Hepatocyte (in vitro differentiated cells): ENCODE measurements at places on chromosomes 6 and 20. TPM values are rescaled to one million over a fixed set of nuclear protein-coding genes. Genes with fewer than 3 reads are reported as not detected.
A peak's percentile ranks its signal among the peaks of the same experiment; 100 is the strongest.

PRRT1 gene
- 0.91 and 4.0 TPM in 2 replicates for polyA plus RNA-seq

NOTCH4 gene
- 2.7 and 4.9 TPM in 2 replicates for polyA plus RNA-seq

DNA sequence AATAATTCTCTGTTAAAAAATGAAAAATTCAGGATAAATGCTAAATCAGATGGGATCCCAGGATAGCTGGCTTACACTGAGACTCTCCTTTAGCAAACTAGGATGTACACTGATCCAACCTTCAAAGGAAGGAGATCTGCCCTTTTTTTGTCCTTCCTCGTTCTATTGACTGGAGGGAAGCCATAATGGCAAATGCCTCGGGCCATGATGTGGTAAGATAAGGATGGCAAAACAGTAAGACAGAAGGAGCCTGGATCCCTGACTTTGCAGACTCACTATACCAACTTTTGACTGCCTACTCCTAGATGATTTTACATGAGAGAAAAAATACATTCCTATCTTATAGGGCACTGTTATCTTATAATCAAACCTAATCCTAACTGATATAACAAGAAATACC is 156.9 kb upstream of the BEND3 start:
- DNase-seq: no peak
- H3K27ac ChIP-seq: no peak overlapping the region
- no peak overlapping the region for H3K4me3 ChIP-seq
- peaks cover 7% of the 10 kb centered on the region for H3K4me1 ChIP-seq

- peaks cover 73% of the 10 kb centered on the region for H3K27me3 ChIP-seq
- H3K4me3 ChIP-seq: peak overlapping the region; percentile 26
- peak; percentile 43 for DNase-seq
These were observed 36.2 kb upstream of the CCDC167 start for GRCh38 chr6:37535759-37536490.

PGK2 gene
- polyA plus RNA-seq: not detected in 2 replicates

DNA sequence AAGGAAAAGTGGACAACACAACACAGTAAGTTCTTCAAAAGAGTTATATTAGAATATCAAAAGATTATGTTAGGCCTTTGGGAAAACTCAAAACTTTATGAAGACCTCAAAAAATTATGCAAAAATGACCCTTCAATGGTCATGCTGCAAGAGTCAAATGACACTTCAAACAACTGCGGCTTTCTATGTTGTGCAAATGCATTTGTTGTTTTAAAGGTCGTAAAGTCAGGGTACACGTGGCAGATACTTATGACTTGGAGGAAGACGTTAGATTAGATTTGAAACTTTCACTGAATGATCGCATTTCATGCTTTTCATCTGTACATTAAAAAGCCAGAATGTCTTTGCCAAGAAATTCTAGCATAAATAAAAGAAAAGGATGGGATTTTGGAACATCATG is 31.4 kb downstream of the BCAS1 start:
- H3K36me3 ChIP-seq: no peaks in the 10 kb centered on the region
- H3K27ac ChIP-seq: no peak overlapping the region

DNA sequence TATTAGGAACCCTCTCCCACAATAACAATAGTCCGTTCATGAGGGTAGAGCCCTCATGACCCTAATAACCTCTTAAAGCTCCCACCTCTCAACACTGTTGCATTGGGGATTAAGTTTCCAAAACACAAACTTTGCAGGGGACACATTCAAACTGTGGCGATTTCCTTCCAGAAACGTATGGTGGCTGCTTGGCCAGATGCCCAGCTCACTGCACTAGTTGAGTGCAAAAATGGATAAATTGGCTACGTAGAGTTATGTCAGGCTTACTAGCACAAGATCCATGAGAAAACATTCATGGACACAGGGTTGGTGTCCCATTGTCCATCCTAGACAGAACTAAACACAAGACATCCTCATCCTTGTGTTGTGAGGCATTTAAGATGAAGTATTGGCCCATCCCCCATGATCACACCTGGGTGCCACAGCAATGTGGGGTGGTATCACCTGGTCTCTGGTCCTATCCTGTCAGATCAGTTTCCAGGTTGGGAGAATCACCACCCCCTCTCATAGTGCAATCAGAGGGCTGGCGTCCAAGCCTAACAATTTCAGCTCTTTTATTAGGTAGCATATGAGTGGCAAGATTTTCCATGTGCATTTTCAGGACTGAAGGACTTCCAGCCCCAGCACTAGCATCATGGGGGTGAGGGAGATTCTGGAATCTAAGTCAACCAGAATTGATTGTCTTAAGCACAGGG is 63.4 kb upstream of the ELOVL5 start:
- no peak overlapping the region for H3K4me3 ChIP-seq
- H3K27ac ChIP-seq: no peak overlapping the region
- DNase-seq: no peak
